NCI-H1092 treated with DMSO at 0.1 percent for 48 hours (cell line): ENCODE measurements at places on chromosomes 2 and 18.
A peak's percentile ranks its signal among the peaks of the same experiment; 100 is the strongest.

DNA sequence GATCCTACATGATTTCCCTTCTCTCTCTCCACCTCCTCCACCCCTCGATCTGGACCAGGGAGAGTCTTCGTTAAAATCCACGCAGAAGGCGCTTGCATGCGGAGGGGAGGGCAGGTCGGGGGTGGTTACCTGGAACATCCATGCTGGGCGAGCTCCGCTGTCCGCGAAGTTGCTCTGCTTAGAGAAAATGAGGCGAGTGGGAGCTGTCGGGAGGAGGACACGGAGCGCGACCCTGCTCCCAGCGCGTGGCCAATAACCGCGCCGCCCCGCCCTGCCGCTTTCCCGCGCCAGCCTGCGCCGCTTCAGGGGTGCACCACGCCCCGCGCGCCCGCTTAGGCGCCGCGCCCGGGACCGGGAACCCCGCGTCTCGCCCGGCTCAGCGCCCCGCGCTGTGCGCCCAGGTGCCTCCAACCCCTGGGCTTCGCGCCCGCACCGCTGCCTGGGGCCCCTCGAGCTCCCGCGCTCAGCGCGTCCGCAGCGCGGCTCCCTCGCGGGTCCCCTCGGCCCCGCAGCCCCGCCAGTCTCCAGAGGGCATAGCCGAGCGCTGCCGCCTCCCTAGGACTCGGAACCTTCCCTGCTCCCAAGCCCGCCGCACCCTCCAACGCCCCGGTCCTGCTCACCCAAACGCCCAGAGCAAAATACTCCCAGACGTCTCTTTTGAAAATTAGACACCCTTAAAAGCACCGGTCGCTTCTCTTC, 636 bp downstream of the CBLN2 start:
- DNase-seq, result peak; percentile 66

DNA sequence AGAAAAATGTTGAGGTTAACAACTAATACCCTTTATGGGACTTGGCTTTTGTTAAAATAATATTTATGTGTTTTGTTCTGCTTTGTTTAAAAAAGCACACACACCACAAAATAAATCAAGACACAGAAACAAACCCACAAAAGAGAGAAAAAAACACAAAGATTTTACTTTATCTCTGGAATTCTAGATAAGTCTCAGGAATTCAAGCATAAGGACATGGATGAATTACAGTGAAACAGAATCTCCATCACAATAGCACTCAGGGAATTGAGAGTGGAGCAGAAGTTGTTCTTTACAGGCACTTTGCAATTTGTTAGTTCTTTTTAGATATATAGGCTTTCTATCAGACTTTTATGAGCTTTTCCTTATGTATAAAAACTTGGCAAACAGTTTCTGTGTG, 360.9 kb upstream of the ZC3H15 start:
- DNase-seq, result no peak

DNA sequence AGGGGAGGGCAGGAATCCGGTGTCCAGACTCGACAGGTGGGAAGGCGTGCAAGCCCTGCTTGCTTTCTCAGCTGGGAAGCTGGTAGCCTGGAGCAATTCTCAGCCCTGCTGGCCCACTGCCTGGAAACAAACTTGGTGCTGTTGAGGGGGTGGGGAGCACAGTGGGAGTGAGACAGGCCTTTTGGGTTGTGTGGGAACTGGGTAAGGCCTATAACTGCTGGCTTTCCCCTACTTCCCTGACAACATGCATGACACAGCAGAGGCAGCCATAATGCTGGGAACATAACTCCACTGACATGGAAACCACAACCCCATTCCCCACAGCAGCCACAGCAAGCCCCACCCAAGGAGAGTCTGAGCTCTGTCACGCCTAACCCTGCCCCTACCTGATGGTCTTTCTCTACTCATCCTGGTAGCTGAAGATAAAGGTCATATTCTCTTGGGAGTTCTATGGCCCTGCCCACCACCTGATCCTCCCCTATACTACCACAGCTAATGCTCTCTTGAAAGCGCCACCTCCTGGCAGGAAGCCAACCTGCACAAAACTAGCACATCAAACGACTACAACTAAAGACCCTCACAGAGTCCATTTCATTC, 122.9 kb upstream of the ACVR1C start:
- no peak for DNase-seq

- no peak for DNase-seq
Measured at GRCh38 chr2:98555696-98556095, 52.6 kb downstream of the COA5 start.

DNA sequence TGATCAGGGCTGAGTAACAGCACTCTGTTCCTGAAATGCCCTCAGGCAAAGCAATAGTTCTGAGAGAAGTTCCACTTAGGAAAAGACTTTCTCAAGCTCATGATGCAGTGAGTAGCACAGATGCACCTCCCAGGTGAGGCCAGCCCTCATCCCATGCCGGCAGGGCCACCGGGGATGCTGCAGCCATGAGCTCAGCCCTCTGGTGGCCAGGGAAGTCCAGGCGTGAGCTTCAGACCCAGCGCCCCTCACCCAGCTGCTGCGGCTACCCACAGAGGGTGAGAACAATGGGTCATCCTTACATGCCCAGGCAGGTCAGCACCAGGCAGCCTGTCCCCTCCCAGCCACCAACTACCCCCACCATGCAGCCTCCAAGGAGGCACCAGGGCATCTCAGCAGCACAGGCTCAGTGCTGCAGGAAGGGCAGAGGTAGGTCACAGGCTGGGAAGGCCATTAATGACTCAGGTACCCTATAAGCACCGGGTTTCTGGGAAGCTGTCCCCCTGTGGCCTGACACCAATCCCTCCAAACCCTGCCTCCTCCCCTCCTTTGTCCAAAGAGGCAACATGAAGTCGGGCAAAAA, 50.6 kb downstream of the TTC32 start:
- no peak for DNase-seq

DNA sequence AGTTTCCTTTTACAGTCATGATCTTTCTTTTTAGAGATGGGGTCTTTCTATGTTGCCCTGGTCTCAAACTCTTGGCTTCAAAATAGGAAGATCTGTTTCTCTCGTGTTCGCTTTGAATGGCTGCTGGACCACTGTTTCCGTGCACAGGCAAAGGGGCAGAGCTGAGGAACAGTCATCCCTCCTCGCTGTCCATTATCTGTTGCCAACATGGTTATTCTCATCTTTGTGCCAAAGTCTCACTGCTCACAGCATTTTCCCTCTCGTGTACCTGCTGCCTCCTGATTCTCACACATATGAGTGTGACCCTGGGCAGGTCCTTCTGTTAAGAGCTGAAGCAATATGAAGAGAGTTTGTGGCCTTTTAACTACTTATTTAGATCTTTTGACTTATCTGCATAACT, 28.0 kb upstream of the CCNYL1 start:
- DNase-seq, result no peak

GRCh38 chr18:305003-305501, 37.2 kb upstream of the THOC1 start:
- no peak for DNase-seq

- no peak for DNase-seq
Measured at GRCh38 chr2:150695451-150696135, 208.1 kb upstream of the RND3 start.

DNA sequence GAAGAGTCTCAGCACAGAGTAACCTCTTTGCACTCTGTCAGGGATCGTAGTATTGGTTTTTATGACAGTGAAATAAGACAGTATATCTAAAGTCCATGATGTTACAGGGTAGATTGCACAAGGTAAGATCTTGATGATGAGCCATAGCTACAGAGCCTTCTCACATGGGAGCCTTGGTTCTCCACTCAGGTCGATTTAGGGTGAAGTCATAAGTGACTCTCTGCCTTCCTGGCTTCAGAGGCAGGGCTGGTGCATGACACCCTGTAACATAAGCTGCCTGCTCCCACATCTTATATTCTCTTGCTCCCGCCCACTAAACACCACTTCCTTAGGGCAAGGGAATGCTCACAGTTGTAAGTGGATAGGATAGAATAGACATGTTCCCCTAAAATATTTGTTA, 13.3 kb downstream of the DAPL1 start:
- DNase-seq, result no peak
